ENCODE measurements at places on chromosomes 12 and 14.

DNA sequence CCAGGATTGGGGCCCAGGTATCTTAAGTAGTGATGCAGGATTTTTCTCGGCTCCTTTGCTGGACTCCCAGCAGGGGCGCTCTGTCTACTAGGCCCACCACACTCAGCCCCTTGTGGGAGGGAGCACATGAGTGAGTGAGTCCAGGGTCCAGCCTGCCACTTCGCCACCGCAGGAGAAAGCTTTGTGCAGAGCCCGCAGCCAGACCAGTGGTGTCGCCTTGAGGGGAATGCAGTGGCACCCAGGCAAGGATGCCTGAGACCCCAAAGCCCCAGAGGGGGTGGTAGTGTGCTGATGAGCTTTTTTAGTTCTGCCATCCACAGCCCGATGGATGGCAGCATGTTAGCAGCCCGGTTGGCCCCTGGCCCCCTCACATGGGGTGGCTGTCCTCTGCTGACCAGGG, 5.4 kb upstream of the MRPS35 start:
- no peak for DNase-seq

- peak; percentile 64 for DNase-seq
Observed at GRCh38 chr14:42671636-42672035, 1065.0 kb downstream of the LRFN5 start.

DNA sequence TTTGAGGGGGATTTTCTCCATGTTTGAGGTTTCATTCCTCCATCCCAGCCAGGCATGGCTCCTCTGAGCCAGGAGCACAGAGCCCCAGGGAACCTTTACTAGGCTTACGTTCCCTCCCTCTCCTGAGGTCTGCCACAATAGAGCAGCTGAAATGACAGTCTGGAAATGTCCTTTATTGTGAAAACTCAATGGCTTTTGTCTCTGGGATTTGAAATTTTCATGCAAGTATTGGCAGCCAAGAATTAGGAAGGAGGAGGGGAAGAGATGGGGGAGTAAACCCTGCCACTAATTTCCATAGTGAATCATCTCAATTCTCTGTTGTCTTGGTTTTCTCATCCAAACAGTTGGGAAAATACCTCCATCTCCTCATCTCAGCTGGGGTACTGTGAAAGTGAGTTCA, 2.6 kb upstream of the PLEKHG3 start:
- no peak for DNase-seq

DNA sequence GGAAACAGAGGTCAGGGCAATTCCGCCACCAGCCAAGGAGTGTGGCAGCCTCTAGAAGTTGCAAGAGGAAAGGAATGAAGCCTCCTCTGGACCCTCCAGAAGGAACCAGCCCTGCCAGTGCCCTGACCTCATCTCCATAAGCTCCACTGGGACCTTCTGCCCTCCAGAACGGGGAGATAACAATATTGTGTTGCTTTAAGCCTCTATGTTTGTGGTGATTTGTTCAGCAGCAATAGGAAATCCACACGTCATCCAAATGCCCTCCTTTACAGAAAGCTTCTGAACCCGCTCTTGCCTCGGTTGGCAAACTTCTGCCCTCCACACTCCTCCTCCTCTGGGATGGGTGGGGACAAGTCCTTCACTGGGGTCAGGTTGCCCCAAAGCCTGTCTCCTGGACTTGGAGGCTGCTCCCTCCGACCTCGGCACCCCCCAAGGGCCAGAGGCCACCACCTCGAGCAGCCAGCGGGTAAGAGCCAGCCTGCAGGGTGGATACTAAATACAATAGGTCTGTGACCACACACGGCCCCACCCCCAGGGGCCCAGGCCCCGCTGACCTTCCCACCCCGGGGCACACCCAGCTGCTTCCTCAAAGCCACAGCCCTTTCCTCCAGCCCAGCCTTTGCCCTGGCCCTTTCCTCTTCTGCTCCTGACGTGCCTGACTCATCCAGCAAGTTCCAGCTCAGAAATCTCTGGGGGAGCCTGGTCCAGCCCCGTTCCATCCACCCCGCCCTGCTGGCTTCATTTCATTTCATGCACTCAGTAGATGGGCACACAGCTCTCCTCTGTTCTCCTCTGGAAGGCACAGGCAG, 58.7 kb upstream of the NCOR2 start:
- DNase-seq: peak; percentile 89

DNA sequence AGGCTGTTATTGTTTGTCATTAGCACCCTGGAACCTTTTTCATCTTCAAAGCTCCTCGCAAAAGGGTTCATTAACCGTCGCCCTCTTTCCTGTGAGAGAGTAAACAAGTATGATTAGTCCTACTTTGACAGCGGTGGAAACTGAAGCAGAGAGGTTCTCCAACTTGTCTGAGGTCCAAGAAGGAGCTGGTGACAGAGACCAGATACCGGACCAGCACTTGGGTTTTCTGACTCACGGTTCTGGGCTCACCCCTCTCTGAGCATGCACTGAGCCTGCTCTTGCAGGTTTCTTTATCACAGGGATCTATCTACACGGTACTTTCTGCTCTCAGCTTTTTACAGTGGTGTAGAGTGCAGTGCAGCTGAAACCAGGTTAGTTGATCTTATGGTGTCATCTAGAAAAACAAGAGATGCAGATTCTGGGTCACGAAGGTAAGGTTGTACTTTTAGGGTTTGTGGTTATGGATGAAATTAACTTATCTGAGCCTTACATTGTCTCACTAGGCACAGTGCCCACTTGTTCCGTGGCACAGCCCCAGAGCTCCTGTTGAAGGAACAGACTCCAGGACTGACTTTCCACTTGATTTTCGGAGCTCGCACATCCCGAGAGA, 62.1 kb downstream of the PPP2R5C start:
- peak; percentile 50 for DNase-seq

DNA sequence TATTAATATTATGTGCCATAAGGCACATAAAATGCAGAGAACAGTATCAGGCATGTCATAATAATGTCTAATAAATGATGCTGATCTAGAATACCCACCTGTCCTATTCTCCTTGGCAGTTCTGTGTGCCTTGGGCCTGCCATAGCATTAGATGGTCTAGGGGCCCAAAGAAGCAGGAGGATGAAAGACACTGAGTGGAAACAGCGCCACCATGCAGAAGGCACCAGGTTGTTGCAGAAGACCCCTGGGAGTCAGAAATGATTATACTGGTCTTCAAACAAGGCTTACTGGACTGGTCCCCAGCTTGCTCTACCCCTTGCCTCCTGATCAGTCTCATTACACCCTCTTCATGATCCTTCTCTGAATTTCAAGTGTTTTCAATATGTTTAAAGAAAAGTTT, 353.3 kb downstream of the GRIN2B start:
- no peak for DNase-seq

DNA sequence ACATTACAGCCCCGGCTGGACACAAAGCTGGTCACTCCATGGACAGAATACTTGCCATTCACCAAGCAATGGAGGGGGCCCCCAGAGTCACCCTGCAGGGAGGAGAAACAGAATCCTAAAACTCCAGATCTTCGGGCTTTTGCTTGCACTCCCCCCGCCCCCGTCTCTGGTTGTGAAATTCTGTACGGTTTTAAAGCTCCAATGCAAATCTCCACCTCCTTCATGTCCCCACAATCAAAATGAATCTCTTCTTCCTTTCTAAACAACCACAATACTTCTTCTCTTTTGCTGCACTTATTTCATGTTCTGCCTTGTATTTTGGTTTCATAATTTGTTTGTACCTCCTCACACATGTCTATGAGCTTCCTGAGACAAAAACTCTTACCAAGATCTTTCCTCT, 5.8 kb upstream of the BIN2 start:
- DNase-seq: no peak

DNA sequence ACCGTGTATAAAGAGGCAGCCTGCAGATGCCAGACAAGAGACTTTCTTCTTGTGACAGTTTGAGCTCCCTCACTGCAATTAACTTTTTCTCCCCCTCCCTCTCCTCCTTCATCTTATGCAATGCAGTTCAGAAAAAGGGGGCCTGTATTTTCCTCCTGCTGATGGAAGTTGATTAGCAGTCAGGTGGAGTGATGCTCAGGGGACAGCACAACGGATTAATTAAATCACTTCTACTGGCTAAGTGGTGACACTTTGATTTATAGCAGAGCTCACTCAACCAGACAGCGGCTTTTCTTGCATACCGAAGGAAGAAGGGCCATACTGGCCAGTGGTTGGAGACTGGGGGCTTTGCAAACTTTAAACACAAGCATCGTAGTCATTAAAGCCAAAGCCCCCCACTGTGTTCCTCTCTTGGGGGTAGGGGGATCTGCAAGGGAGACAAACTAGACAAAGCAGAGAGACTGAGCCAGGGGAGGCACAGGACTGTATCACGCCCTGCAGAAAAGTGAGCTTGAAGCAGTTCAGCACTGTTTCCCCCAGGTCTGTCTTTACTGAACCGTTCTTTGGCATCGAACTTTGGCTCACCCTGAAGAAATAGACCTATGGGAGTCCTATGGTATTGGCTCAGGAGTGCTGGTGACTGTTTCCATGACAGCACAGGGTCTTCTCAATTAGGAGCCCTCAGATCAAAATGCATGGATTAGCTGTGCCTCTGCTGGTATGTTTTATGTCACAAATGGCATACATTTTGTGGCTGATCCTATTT, 47.7 kb downstream of the SPRING1 start:
- no peak for DNase-seq

GRCh38 chr12:110739894-110740293, 2.8 kb downstream of the PPP1CC start:
- no peak for DNase-seq

GRCh38 chr14:69574263-69574953, at the start of gene CCDC177:
CCDC177 (minus strand) TSS chr14:69574871; CDS start chr14:69573622, 1,249 bp downstream.
- peak; percentile 52 for DNase-seq

Measured in fibroblast of mammary gland (primary cell).